Islet precursor cell (in vitro differentiated cells): ENCODE measurements at places on chromosomes 1 and 21.
A peak's percentile ranks its signal among the peaks of the same experiment; 100 is the strongest.

- DNase-seq: no peak
These were observed 48.2 kb upstream of the TNFSF4 start for GRCh38 chr1:173255214-173255813.

- DNase-seq: no peak
These were observed 5.1 kb downstream of the KCNJ9 start for GRCh38 chr1:160086456-160086892.

DNA sequence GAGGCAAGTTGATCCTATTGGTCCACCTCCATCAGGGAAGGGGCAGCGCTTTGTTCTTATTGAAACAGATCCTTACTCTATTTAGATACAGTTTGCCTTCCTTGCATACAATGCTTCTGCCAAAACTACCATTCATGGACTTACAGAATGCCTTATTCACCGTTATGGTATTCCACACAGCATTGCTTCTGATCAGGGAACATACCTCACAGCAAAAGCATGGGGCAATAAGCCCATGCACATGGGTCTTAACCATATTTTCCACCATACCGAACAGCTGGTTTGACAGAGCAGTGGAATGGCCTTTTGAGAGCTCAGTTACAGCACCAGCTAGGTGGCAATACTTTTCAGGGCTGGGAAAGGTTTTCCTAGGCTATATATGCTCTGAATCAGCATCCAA is 544.8 kb upstream of the ADGRL4 start:
- no peak for DNase-seq

GRCh38 chr1:26811708-26812107 is 14.8 kb upstream of the ZDHHC18 start:
- no peak for DNase-seq

GRCh38 chr1:167645140-167645541 is 15.1 kb downstream of the RCSD1 start:
- DNase-seq: no peak

DNA sequence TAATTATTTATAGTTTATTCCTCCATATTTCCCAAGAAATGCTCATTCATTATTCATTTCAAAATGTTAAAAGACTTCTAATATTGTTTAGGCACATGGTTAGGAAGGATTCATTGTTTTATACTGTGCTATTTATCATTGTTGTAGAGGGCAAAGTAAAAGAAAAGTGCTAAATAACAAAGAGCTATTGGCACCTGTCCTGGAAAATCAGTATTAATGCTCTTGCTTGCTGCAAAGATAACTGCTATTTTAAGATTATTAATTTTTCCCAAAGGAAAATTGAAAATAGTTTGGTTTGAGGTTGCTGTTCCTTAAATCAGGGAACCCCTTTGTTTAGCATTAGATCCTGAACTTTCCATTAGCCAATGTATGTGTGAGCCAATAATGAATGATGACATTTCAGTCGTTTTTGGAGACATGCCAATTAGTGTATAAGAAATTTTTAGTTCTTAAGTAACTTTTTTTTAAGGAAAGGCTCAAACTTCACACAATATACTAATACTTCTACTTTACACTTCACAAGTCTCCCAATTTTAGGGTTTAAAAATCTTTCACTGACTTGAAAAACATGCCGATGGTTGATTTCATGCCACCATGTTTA is 39.9 kb downstream of the EPB41 start:
- no peak for DNase-seq

DNA sequence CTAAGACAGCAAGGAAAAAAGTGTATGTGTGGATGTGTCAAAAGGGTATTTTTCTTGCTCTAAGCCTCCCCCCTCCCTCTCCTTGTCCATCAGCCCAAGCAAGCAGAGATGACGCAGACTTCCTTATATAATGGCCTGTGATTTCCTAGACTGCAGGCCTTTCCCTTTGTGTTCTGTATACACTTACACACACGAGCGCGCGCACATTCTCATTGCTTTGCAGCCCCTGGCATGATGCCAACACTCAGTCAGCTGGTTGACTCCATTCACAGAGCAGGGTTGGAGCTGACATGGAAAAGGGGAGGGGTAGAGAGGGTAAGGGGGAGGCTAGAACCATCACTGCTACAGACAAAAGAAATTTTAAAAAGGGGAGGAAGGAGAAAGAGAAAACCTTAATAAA is 41.8 kb downstream of the GATAD2B start:
- DNase-seq: no peak

- DNase-seq: no peak
These were observed 120.6 kb upstream of the KCND3 start for GRCh38 chr1:112110031-112110430.

DNA sequence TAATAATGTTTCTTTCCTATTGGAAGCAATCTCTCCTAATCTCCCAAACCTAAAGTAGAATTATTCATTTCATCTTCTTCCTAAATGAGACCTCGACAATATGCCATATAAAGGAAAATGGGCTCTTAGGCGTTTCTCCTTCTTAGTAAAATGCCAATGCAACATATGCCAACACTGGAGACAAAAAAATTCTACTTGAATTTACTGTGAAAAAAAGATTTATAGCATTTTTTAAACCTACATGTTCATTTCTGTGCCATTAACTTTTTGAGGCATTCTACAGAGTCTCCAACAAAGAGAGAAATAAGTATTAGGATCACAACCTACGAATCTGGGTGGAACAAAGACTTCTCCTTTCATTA is 1.3 kb downstream of the WDR47 start:
- no peak for DNase-seq

- no peak for DNase-seq
These were observed 25.1 kb upstream of the PDC start for GRCh38 chr1:186486061-186486460.

DNA sequence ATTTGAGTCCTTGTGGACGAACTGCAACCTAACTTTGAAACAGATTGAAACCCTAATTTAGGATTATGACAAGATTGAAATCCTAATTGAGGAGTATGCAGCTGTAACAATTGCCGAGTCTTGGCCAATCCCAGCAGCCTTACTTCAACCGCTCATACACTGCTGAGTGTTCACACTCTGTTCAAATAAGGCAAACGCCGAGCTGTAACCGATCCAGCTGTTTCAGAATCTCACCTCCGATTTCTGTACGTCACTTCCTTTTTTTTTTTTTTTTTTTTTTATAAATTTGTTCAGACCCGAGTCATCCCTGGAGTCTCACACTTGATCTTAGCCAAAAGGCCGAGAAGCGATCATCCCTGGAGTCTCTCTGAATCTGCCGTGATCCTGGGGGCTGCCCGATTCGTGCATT is 22.3 kb upstream of the ATP5PO start:
- DNase-seq: no peak

- no peak for DNase-seq
These were observed 11.4 kb downstream of the VWA5B1 start for GRCh38 chr1:20302108-20302471.

DNA sequence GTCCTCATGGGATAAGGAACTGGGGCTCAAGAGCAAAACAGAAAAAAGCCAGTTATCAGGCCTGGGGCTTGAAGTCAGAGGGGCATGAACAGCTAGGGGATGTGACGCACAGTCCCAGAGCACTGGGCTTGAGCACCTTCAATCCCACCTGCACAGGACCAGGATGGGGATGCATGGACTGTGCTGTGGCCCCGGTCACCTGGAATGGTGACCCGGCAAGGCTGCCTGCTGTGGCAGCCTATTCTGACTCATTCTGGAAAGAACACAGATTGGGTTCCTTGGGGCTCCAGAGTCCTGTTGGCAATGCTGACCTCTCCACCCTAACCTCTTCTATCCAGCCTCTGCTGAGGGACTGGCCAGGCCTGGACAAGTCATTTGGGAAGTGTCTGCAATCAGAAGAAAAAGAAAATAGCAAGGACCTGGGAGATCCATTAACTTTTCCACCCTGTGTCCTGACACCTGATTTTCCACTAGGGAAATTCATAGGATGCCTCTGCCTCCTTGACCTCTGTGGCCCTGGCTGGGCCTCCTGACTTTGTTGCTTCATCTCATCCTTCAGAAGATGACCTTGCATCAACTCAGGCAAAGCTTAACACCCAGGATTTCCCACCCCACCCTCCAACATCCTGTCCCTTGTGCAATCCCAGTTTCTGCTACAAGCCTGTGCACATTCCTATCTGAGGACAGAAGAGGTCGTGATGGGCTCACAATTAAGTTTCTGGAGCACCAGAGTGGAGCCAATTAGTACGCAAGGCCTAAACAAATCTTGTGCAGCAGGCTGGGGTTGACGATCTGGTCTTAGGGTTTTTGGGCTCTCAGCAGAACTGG is 17.9 kb upstream of the FMOD start:
- no peak for DNase-seq

DNA sequence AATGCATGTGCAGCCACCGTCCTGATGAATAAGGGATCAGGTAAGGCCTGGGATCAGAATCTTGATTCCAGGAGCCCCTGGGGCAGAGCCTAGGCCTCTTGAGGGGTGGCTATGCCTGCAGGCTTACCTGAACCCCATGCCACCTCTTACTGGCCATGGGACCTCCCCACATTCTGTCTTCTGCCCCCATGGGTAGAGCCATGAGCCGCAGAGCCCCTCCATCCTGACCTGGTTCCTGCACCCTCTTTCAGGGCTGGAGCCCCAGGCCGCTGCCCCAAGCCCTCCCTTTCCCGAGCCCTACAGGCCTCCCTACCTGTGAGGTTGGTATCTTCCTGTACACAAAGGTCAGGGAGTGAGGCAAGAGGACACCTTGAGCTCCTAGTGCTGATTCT is 120.8 kb downstream of the DMRTB1 start:
- DNase-seq: no peak

DNA sequence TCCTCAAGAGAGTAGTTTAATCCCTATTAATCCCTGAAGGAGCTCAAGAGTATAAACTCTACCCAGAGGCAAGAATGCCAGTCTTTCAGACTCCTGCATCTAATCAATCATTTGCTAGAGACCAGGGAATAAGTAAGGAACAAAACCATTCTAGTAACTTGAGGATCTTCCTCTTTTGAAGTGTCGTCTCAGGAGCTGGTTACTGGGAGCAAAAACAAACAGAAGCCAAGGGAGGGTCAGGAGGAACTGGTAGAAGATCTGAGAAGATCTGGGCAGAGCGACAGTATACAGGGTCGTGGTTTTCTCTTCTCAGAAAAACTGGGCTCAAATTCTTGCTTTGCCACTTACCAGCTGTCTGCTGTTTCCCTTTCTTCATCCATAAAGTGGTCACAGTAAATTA is 69.3 kb downstream of the RPS6KA1 start:
- DNase-seq: no peak

DNA sequence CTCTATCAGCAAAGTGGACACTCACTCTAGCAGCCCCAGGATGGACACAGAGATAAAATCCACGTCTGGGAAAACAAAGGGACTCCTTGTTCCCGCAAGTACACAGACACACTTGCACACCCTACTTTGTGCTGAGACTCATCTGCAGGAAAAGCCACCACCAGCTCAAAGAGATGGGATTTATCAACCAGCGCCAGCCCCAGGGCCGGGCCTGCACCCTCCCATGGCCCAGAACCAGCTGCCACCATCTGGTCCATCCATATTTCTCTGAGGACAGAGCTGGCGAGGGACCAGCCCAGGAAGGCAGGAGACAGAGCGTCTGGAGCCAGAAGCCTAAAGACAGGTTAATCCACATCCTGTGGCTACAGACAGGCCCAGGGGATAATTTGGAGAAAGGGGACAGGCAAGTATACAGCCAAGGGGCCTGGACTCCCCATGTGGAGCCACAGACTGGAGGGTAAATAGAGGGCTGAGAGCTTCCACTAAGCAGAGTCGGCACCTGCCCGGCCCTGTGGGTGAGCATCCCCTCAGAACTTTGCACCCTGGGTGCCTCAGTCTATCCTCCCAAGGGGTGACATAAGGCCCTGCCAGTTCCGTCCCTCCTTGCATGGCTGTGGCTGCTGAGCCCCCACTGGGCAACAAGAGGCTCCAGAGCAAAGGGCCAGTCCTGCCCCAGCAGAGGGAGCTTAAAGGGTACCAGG is 233.9 kb downstream of the PTPRU start:
- DNase-seq: peak; percentile 54

DNA sequence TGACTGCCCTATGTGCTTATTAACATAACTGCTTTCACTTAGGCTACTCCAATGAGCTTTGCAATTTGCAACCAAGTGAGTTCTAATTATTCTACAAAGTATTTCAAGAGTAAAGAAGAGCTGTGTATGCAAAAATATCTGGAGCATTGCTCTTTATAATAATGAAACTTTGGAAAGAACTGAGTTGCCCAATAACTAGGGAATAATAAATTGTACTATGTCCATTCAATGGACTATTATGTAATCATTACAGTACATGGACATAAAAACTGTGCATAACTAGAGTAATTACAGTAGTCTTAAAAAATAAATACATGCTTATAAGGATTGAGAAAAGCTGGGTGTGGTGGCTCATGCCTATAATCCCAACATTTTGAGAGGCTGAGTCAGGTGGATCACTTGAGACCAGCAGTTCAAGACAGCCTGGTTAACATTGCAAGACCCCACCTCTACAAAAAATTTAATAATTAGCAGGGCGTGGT is 70.3 kb upstream of the JAK1 start:
- no peak for DNase-seq

GRCh38 chr1:111097356-111098099 is 42.4 kb downstream of the DRAM2 start:
- peak; percentile 49 for DNase-seq

GRCh38 chr1:81114191-81114590 is 686.5 kb upstream of the ADGRL2 start:
- DNase-seq: no peak

GRCh38 chr1:226325178-226325577 is 16.2 kb upstream of the LIN9 start:
- DNase-seq: no peak
